ENCODE measurements at places on chromosomes 2 and 18.

DNA sequence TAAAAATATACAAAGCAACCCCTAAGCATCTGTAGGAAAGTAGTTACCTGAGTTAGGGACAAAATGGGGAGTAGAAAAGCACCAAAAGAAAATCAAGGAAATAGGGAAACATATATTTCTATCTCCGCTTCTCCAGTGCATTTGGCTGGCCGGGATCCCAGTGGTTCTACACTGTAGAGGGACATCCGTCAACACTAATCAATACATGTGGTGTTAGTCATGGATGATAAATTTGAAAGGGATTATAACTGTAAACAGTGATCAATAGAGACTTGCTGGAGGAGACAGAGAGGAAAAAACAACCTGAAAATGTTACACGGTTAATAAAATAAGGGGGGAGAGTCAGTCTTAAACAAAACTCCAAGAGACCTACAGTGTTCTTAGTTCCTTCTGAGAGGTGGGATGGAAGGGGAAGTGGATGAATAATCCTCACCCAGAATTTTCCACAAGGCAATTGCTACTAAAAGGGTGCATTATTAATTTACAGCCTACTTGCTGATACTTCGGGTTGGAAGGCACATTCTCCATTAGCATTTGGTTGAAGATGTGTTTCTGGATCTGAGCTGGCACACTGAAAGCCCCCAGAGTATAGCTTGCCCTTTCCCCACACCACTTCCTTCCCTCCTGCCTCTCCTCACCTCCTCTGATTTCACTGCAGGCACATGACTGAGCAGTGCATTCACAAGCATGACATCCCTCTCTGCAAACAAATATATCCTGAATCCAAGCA lies 530.0 kb downstream of the BCL11A start:
- no peak for DNase-seq

DNA sequence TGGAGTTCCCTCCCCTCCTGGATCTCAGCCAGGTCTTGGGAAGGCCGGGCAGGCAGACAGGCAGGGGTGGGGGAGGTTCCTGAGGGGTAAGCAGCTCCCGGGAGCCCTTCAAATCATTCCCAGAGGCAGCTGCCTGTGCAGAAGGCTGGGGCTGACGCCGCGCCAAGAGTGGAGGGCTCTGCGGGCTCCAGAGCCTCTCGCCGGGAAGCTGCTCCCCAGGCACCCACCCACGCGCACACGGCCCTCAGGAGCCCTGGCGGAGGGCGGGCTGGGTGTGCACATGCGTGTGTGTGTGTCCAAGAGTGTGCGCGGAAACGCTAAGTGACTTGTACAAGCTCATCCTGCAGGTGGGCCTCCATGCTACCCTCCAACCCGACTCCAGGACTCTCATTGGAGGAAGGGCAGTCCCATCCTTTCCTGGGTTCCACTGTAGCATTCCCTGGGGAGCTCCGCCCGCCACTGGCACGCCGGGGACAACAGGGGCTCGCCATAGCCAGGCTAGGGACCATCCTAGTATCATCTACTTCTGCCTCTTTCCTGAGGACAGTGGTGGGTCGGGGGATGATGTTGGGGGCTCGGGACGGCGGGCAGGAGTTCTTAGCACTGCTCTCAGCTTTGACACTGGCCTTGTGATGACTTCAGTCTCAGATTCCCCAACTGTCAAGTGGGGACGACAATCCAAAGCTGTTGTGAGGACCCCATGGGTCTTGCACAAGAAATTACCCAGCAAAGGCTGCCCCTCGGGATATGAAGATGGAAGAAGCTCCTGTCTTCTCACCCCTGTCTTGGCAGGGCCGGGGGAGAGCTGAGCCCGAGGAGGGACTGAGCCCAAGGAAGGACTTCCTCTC lies 50.3 kb downstream of the INHBB start:
- DNase-seq: no peak

GRCh38 chr2:138718405-138718804 lies 61.8 kb downstream of the NXPH2 start:
- no peak for DNase-seq

DNA sequence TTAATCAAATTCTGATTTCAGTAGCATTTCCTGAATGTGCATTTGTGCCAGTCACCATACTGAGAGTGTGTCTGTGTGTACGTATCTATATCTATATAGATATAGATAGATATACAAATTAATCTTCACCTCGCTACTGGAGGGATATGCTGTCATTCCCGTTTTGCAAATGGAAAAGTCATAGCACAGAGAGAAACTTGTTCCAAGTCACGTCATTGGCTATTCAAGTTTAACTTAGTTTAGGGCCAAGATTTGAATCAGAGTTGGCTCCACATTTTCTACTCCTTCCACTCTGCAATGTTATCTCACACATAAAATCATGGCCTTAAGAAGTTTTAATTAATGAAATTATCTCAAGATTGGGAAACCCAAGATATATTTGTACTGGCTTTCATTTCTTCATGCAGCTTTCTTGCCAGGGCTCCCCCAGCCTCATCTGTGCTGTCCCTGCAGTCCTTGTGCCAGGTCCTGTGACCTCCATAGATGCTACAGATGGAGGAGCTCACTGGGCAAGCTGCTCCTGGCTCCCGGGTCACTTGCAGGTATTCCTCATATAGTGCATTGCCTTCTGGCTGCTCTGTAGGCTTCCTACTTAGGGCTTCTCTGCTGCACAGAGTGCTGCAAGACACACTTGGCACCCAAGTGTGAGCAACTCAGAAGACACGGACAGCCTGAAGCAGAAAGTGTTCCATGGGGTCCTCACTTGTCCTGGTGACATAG lies 245.8 kb downstream of the KCNS3 start:
- DNase-seq: no peak

DNA sequence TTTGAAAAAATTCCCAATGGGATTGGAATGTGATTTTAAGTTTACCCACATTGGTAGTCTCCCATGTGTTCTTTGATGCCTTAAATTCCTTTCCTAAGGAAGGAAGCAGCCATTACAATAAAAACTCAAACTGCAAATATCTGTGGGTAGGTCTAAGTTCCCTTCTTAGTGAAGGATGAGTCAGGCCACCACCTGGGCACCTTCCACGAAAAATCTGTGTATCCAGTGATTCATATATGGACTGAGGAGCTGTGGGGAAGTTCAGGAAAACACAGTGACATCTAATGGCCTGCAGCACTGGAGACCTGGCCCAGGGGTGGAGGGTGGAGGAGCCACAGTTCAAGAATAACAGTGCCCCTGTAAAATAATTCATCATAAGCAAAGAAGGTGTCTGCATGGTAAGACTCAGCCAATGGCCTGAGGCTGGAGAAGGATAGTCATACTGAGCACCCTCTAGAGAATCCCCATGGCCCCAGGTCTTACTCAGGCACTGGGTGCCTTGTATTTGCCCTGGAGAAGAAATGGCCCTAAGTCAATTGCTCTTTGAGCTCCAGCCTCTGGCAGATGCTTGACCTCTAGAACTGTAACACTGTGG lies 248.6 kb downstream of the SP3 start:
- no peak for DNase-seq

GRCh38 chr2:196750291-196750923 lies 49.1 kb downstream of the GTF3C3 start:
- DNase-seq: no peak

DNA sequence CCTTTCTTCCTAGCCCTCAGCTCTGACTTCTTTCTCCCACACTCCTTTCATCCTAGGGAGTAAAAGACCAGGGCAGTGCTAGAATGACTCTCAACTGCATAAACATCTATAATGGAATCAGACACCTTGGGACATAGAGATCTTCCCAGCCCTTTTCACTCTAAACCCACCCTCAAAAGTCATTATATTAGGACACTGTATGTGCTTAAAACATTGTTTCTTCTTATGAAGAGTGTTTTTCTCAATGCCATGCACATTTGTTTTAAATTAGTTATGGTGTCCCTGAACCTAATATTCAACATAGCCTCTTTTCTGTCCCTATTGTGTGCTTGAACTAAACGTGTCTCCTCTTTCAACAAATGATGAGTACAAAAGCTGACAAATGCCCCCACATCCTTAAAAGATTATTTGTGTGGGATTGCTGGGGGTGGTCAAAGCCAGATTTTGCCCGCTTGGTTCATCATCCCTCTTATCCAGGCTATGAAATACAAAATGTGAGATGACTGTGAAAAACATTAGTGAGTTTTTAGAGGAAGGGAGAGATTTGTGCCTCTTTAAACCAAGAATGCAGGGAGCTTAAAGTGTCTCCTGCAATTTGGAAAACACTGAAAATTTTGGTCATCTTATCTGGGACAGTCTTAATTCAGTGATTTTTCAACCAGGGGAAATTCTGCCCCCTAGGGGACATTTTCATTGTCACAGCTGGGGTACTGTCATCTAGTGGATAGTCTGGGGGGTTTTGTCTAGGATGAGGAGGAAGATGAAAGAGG lies 29.0 kb downstream of the SERPINB5 start:
- peak; percentile 11 for DNase-seq

DNA sequence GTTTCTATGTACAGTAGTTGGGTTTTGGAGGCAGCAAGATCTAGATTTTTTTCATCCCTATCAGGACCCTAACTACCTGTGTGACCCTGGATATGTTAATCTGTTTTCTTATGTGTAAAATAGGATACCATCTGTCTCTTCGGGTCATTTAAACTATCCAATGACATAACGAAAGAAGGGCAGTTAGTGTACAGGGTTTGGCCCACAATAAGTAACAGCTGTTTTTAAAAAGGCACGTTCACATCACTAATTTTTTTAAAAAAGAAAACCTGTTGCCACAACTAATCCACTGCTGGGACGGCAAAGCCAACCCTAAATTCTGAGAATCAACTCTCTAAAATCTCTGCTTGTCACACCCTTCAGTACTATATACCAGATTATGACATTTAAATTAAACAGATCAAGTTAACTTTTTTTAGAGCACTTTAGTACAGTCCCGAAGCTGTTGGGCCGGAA lies 869 bp downstream of the USP40 start:
- DNase-seq: no peak

DNA sequence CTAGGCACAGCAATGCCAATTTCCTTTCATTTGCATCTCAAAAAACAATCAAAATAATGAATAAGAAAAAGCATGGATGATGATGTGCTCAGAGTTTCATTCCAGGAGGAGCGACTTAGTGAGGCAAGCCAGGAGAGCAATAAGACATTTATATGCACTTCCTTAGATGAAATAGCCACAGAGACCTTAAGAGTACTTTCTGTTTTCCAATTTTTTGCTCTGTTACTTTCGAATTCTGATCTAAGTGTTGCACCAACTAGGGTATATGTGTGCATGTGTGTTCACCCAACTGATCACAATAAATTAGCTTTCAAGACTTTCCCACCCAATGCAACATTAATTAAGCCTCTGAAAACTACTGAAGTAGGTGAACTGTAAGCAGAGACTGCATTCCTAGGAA lies 709 bp downstream of the RAB27B start:
- no peak for DNase-seq

DNA sequence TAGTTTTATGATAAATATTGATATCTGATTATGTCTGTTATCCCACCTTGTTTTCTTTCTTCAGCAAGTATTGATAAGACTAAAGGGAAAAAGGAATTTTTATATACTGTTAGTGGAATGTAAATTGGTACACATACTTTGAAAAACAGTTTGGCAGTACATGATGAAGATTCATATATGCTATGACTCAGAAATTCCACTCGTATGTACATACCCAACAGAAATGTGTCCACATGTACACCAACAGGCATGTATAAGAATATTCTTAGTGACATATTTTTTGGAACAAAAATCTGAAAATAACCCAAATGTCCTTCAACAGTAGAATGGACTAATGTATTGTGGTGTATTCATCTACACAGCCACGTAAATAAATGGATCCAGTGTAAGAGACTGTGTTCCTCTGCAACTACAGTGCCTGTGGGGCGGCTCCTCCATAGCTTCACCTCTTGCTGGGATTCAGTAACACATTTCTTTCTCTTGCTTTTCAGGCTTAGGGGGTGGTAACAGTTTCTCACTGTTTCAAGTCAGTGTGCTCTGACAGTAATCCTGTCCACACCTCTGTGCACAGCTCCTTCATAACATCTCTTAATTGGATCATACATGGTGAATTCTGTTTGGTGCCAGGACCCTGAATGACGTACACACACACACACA lies 35.5 kb upstream of the ALMS1 start:
- no peak for DNase-seq

DNA sequence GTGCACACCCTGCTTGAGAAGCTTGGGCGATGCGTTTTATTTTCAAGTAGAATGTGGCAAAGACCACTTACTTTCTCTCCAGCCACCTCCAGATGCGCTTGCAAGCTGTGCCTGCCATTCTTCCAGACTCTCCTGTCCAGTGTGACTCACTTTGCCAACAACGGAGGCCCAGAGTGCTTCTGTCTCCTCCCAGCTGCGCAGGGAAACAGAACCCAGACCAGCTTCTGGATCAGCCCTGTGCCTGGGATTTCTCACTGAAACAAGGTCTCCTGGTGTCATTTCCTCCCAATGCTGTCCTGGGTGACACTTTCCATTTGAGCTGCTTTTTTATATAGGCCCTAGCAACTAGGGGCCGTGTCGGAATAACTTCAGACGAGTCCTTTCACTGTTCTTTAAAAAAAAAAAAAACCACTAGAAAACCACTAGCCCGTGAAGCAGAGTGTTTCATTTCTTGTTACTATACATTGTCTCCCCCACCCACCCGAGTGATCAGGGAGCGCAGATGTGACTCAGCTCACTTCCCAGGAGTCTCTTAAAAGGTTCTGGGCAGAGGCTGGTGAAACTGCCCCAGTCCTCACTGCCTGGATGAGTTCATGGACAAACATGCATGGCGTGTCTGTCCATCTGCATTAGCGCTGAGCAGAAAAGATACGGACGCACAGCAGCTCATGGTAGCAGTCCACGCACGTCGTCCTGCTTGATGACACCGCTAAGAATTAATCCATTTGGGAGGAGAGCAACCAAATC lies 25.3 kb upstream of the RPL31 start:
- DNase-seq: no peak

DNA sequence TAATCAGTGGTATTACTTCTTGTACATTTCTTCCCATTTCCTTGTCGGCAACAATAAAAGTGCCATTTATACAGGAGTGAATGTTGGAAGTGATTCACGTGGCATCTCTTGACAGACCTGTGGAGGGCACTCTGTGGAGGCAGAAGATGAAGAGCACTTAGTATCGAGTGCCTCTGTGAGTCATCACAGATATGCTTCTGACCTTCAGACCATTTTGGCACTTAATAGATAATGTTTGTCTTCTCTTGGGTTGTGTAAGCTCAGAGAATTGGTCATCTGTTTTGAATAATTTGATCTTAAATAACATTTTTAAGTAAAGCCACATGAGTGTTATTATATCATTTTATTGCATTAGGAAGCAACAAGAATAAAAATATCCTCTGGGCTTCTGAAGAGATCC lies 305.5 kb downstream of the PTPRM start:
- DNase-seq: no peak

DNA sequence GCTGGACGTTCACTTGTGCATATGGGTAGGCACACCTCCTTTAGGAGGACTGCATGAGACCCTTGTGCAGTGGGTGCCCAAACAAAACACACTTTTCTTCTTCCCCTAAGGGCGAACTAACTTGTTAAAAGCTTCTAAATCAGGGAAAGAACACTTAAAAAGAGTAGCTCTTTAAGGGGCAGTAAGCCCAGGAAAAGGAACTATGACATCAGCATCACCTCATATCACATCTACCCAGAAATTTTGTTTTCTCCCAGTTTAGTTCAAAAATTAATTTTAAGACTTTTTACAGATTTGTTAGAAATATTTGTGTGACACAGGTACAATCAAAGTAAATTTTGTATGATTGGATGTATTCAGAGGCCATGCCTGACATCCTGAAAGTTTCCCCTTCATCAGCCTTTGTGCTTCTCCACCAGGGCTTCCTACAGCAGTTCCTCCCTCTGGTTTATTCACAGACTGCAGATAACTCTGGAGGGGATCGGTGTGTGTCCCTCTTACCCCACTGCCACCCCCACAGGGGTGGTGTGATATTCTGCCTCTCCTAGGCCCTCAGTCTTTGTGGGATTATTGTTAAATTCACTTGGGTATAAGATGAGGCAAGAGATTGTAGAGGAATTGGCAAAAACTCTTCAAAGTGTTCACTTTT lies 27.6 kb downstream of the BCL2L11 start:
- no peak for DNase-seq

Data from activated CD4-positive, alpha-beta T cell treated with anti-CD3 and anti-CD28 coated beads for 24 hours (primary cell).